IPS-NIHi11 (cell line): ENCODE measurements at places on chromosomes 16 and 17.

- DNase-seq, result peak; percentile 14
Observed at GRCh38 chr17:75155191-75155601, 884 bp upstream of the JPT1 start.

GRCh38 chr17:66712453-66712852 lies 122.5 kb upstream of the CACNG5 start:
- DNase-seq, result no peak

GRCh38 chr16:30525844-30526136 lies 576 bp downstream of the ZNF768 start:
- DNase-seq, result no peak

DNA sequence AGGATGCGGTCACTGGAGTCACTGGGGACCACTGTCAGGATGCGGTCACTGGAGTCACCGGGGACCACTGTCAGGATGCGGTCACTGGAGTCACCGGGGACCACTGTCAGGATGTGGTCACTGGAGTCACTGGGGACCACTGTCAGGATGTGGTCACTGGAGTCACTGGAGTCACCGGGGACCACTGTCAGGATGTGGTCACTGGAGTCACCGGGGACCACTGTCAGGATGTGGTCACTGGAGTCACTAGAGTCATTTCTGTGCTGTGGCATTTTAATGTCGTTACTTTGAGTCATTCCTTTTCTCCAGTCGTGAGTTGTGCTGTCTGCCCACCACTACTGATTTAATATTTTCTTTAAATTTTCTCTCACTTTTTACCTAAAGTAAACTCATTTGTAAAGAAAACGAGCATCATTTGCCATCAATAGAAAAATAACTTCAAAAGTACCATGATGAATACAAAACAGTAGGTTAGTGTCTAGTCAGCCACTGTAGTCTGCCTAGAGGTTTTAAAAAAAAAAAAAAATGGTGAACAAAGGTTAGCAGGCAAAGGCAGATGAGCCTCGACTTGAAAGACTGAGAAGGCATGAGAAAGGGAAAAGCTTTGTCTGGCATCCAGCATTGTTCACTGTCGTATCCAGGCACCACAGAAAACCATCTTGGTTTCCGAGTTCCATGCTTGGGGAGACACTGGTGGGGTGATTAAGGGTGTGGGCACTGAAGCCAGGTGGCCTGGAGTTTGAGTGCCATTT lies 346.6 kb downstream of the SNX29 start:
- DNase-seq, result no peak

DNA sequence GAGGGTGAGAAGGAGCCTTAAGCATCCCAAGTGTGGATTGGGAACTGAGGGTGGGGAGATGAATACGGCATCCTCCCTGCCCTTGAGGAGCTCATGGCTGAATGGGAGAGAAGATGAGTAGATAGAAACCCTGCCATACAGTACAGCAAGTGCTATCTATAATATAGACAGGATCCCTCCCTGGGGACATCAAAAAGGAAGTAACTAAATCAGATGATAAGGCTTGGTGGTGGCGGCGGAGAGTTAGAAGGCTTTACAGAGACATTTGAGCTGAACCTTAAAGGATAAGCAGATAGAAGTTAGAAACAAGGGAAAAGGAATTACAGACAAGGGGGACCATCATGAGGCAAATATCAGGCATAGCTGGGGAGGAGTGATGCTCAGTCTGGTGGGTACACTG lies 67.5 kb upstream of the TMEM132E start:
- DNase-seq, result no peak

DNA sequence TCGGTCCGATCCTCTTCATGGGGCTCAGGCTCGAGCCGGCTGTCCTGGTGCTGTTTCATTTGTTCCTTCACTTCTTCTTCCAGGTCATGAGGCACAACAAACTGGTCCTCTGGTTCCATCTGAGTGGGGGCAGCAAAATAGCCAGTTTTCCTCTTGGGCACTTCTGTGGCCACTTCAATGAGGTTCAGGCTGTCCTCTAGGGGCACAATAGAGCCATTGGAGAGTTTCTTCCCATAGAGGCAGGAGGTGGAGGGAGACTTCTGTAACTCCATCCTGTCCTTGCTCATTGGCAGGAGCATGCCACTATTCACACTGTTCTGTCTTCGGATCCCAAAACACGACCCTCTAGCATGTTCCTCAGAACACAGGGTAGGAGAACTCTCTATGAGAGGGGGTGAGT lies 22.9 kb downstream of the MARVELD3 start:
- peak; percentile 50 for DNase-seq

DNA sequence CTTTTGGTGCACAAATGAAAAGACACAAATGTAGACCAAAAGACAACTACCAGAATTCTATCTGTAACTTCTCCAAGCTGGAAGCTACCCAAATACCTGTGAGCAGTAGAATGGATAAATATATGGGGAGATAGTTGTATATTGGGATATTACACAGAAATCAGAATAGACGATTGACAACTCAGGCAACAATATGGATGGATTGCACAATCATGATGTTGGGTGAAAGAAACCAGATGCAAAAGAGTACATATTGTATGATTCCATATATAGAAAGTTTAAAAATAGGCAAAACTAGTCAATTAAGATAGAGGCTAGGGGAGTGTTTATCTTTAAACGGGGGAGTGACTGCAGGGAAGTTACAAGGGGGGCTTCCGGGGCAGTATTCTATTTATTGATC lies 77.5 kb upstream of the NKD1 start:
- no peak for DNase-seq

DNA sequence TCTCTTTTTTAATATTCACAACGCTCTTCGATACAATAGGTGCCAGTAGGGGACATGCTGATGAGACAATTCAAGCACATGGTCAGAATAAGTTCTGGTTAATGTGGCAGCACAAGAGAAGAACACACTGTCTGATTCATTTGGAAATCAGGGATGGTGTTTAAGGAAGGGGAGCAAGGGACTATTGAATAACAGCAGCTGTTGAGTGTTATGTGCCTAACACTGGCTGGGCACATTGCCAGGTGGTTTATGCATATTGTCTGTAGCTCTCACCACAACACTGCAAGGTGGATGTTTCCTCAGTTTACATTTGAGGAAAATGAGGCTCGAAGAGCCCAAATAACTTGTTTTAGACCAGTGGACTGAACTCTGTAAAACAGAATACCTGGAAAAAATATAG lies 44.2 kb downstream of the LYRM9 start:
- no peak for DNase-seq

GRCh38 chr16:54285414-54286089 lies 1.0 kb downstream of the IRX3 start:
- no peak for DNase-seq

GRCh38 chr16:84585886-84586285 lies 32.0 kb downstream of the COTL1 start:
- peak; percentile 89 for DNase-seq

GRCh38 chr17:68437979-68438822 lies 19.1 kb downstream of the WIPI1 start:
- no peak for DNase-seq

- no peak for DNase-seq
Observed at GRCh38 chr16:56282451-56282850, 91.2 kb downstream of the GNAO1 start.

DNA sequence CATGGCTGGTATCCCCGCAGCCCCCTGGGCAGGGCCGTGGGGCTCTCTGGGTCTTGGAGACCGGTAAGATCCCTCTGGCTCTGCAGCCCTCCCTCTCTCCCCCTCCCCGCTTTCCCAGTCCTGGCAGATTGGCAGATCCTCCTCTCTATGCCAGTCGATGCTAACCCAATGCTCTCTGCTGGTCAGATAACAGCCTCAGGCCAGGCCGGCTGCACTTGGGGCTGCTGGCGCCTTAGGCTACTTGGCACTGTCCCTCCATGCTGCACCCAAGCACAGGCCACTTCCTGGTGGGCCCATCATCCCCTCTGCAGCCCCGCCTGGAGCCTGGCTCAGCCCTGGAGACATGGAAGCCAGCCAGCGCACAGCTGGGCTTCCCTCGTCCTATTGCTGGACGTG lies 81.7 kb downstream of the RTN4RL1 start:
- DNase-seq, result no peak

DNA sequence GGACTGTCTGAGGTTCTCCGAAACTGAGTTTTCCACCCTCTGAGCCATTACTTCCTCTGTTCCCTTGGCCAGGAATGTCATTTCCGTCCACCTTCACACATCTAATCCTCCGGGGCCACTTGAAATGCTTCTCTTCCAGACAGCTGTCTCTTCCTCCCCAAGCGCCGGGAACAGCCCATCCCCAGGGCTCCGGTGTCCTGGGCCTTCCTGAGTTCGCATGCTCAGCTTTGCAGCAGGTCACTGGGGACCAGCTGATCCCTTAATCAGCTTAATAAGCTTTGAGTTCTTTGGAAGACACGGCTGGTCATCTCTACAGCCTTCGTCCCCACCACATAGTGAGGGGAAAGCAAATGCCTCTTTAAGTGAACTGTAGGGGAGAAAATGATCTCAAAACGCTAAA lies 123.4 kb downstream of the DYNLRB2 start:
- DNase-seq, result no peak

DNA sequence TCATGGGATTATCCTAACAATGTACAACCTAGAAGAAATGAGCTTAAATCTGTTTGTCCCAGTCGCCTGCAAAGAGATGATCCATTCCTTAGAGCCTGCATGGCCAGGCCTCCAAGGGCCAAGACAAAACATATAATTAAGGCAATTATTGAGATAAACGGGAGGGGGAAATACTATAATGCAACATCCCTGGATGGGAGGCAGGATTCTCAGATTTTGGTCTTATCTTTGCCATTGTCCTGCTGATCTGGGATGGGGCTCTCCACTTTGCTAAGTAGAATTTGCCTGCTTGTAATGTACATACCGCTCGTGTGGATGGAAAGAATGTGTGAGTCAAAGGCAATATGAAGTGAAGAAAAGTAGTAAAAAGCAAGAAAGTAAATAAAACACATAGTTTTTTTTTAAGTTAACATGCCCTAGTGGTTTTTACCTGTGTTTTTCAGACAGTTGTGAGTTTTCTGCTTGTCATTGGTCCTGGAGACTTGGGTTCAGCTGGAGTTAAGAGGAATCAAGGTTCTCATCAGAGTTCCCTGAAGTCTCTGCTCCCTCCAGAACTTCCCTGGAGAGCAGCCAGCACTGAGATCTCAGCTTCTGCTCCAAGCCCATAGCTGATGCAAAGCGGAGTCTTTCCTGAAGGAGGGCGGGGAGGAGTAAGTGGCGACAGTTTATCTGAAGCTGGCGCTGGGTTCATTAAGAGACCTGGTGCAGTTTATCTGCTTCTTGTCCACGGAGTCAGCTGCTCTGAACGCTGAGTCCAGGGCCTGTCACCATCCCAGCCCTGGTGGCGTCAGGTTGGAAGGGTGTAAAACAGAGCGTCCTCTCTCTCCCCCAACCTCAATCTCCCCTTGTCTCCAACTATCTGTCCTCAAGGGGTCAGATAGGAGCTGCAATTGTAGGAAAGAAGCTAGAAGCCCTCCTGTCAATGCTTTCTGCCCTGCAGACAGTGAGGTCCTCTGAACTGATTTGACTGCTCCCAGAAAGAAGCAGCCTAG lies 30.1 kb downstream of the HOXB1 start:
- DNase-seq, result no peak

DNA sequence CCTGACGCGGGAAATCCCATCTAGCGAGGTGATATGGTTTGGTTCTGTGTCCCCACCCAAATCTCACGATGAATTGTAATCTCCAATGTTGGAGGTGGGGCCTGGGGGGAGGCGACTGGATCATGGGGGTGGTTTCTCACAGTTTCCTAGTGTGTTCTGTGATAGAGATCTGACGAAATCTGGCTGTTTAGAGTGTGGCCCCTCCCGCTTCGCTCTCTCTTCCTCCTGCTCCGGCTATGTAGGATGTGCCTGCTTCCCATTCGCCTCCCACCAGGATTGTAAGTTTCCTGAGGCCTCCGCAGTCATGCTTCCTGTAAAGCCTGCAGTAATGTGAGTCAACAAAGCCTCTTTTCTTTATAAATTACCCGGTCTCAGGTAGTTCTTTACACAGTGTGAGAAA lies 31.6 kb downstream of the IFT140 start:
- no peak for DNase-seq

DNA sequence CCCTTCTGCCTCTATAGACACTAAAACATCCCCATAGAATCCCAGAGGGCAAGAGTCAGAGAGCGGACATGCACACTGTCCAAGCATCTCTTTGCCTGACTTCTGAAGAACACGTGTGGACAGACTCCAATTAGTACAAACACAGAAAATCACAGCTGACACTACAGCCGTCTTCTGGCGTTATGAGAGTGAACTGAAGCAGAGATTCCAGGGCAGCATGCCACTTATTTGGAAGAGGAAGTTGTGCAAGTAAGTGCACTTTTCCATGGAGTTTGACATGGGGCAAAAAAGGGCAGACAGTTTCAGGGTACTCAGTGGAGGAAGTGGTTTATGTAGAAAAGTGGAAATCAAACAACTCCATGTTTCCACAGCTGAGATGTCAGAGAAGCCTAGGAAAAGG lies 16.8 kb upstream of the ZNF287 start:
- DNase-seq, result no peak

- no peak for DNase-seq
Observed at GRCh38 chr17:67992548-67993152, 3.6 kb downstream of the C17orf58 start.

DNA sequence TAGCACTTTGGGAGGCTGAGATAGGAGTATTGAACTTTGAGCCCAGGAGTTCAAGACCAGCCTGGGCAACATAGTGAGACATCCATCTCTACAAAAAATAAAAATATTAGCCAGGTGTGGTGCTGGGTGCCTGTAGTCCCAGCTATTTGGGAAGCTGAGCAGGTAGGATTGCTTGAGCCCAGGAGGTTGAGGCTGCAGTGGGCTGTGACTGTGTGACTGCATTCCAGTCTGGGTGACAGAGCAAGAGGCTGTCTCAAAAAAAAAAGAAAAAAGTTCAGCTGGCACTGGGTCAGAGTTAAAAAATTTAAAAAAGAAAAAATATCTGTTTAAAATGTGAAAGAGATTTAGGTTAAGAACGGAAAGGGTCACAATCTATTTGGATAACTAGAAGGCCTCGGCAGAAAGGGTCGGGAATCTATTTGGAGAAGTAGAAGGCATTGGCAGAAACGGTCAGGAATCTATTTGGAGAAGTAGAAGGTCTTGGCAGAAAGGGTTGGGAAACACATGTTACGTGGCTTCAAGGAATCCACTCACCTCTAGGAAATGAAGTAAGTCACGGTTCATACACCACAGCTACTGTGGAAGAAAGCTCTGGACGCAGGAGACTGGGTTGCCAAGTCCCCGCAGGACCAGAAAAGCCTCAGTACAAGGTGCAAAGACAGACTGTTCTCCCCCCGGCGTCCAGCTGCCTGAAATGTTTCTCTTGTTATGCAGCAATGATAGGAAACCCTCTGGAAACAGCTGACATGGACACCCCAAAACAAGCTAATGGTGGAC lies 25.3 kb downstream of the LMF1 start:
- DNase-seq, result no peak

GRCh38 chr17:79126139-79126538 lies 51.5 kb downstream of the ENGASE start:
- peak; percentile 80 for DNase-seq

DNA sequence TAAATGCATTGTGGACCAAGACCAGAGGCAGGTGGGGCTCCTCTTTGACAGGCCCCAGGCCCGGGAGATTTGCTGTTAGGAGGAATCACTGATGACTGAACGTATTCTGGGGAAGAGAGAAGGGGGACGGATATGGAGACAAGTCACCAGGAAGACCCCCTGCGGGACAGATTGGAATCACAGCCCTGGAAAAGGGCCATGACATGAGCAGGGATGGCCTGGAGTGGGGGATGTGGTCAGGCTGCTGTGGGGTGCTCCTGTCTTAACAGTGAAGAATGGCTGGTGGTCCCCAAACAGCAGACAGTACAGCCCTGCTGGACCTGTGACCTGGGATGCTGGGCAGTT lies 23.7 kb upstream of the MGAT5B start:
- DNase-seq, result no peak

- DNase-seq, result no peak
Observed at GRCh38 chr16:23840310-23840709, 4.5 kb downstream of the PRKCB start.

GRCh38 chr16:23232806-23233205 lies 50.3 kb downstream of the SCNN1G start:
- DNase-seq, result no peak
